ENCODE measurements at places on chromosomes 3 and 15. TPM values are rescaled to one million over a fixed set of nuclear protein-coding genes. Genes with fewer than 3 reads are reported as not detected.

DNA sequence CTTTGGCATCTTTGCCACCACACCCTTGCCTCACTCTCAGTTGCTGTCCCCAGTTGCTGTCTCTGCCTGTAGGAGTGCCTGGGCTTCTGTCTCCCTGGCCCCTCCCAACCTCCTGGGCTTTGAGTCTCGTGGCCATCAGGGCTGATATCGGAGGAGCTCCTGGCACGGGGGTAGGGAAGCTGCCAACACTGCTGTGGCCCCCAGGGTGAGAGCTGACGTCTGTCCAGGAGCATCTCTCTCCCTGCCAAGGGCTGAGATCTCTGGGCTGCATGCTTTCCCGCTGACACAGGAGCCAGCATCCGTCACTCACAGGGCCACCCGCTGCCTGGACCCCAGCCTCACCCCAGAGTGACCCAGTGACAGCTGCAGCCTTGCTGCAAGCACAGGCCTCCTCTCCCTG lies 47.4 kb downstream of the EXOG start:
- DNase-seq = no peak

GRCh38 chr3:52109611-52110301 lies 44.5 kb downstream of the POC1A start:
- DNase-seq = no peak

- no peak for DNase-seq
Observed at GRCh38 chr15:95880031-95880570, 450.4 kb upstream of the NR2F2 start.

- DNase-seq = no peak
Observed at GRCh38 chr15:90519688-90520087, 10.0 kb upstream of the CRTC3 start.

GRCh38 chr15:69131362-69132220 lies 28.8 kb upstream of the GLCE start:
- DNase-seq = no peak

- no peak for DNase-seq
Observed at GRCh38 chr3:46742992-46743585, 25.4 kb upstream of the PRSS50 start.

DNA sequence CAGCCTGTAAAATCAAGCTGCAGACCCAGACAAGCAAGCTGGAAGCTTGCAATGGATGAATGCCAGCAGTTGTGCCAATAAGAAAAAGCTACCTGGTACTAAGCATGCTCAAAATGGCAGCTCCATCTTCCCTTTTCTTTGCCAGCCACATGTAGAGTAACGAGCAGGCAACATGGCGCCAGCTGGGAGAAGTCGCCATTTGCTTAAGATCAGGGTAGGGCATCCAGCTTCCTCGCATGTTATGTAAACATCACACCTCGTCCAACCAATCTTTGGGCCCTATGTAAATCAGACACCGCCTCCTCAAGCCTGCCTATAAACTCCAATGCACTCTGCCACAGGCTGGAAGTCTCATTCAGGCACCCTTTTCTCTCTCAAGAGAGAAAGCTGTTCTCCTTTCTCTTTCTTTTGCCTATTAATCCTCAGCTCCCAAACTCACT lies 973.9 kb downstream of the FHIT start:
- no peak for DNase-seq

- DNase-seq = no peak
Observed at GRCh38 chr3:120567370-120568201, 28.6 kb upstream of the NDUFB4 start.

- DNase-seq = no peak
Observed at GRCh38 chr3:11591391-11592282, 52.1 kb downstream of the VGLL4 start.

DNA sequence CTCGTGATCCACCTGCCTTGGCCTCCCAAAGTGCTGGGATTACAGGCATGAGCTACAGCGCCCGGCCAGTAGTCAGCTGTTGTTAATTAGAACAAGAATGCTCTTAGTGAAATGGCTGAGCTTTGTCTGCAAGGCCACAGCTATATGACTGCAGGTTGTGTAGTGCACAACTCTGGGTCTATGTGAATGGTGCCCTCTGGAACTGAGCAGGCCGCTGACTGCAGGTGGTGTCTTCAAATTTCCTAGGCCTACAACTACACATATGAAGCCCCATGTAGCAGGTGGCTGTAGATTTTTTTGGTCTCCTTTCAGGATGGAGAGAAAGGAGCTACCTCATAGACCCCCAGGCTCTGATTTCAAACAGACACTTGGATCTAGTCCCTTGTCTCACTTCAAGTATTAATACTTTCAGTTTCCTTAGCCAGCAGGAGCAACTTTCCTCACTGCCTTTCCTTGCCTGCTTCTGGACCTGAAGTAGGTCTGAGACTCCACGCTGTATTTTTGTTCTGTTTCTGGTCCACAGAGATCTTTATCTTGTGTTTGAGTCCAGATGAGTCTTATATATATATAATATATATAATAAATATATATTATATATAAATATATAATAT lies 86.9 kb downstream of the C3orf80 start:
- no peak for DNase-seq

DNA sequence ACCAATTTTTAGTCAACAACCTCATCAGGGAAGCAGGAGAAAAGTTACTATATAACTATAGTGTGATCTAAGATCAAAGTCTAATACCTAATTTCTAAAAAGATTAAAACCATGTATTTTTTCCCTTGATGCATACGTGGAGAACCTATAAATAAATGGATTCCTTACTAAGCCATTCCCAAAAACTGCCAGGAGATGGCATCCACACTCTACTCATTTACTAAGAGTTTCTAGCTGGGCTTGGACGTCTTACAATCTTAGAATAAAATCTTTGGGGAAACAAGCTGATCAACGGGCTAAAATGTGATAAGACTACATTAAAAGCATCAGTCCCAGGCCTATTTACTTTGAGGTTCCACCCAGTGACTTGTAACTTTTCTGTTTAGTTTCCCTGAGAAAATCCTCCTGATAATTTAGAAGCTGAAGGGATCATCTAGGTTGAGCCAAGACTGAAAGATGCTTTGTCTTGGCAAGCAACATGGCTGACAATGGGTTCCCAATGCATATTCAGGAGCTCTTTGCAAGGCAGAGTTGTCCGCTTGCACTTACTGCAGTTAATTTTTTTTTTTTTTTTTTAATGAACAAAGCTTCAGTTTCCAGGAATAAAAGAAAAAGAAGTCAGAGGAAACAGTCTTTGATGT lies 85.5 kb upstream of the FGF12 start:
- DNase-seq = no peak

DNA sequence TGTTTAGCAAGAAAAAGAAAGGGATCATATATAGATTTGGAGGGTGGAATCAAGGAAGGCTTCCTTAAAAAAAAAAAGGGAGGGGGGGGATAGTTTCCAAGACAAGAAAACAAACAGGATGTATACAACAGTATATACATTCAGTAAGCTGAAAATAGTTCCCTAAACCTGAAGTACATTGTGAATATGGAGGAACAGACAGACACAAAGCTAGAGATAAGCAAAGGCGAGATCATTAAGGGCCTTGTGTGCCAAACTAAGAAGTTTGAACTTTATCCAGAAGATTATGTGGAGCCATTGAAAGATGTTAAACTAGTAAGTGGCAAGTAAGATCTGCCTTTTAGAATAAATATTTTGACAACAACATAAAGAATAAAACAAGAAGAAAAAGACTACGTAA lies 93.3 kb upstream of the IMPG2 start:
- no peak for DNase-seq

DNA sequence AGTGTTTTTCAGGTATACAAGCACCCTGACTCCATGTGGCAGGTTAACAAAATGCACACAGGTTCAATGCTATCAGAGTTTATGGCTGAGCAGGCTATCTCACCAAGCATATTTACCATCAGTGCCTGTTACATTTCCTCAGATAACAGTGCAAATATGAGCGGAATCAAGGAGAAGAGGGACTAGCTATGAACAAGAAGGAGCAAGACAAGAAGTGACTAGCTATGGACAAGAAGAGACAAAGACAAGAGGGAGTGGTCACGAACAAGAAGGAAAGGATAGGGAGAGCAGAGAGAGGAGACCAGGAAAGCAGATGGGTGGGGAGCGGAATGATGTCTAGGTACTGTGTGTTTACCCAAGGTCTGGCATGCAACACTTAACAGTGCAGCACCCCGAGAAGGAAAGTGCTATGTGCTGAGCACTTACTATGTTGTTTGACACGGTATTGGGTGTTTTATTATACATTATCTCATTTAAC lies 8.6 kb downstream of the ILDR1 start:
- no peak for DNase-seq

The NEK11 gene
- polyA plus RNA-seq = 19.3 TPM

GRCh38 chr3:56458496-56459103 lies 9.7 kb downstream of the ERC2 start:
- no peak for DNase-seq

DNA sequence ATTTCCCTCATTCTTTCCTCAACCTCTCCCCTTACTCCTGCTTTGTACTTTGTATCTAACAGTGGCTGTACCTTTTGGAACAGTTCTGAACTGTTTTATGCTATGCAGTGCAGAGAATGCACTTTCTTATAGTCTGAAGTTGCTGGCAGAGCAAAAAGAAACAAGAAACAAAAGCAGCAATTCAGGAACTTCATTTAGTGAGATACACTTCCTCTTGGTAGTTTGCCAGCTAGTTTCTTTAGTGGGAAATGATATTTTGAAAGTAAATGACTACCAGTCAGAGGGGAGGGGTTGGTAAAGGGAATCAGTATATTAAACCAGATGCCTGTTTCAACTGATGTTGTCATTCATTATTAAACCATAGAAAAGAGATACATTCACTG lies 55.0 kb upstream of the CHD2 start:
- DNase-seq = no peak

The SLC2A2 gene
- polyA plus RNA-seq = 13.7 TPM

- no peak for DNase-seq
Observed at GRCh38 chr3:140031170-140031569, 96.2 kb downstream of the CLSTN2 start.

GRCh38 chr3:149120051-149120972 lies 9.1 kb upstream of the HPS3 start:
- peak; percentile 63 for DNase-seq
